Stimulated activated CD8-positive, alpha-beta memory T cell treated with anti-CD3 and anti-CD28 coated beads, Interleukin-12 subunit alpha, Interleukin-12 subunit beta, amount 100 ng/mL, for 1 hour (primary cell): ENCODE measurements at places on chromosomes 2 and 18.

DNA sequence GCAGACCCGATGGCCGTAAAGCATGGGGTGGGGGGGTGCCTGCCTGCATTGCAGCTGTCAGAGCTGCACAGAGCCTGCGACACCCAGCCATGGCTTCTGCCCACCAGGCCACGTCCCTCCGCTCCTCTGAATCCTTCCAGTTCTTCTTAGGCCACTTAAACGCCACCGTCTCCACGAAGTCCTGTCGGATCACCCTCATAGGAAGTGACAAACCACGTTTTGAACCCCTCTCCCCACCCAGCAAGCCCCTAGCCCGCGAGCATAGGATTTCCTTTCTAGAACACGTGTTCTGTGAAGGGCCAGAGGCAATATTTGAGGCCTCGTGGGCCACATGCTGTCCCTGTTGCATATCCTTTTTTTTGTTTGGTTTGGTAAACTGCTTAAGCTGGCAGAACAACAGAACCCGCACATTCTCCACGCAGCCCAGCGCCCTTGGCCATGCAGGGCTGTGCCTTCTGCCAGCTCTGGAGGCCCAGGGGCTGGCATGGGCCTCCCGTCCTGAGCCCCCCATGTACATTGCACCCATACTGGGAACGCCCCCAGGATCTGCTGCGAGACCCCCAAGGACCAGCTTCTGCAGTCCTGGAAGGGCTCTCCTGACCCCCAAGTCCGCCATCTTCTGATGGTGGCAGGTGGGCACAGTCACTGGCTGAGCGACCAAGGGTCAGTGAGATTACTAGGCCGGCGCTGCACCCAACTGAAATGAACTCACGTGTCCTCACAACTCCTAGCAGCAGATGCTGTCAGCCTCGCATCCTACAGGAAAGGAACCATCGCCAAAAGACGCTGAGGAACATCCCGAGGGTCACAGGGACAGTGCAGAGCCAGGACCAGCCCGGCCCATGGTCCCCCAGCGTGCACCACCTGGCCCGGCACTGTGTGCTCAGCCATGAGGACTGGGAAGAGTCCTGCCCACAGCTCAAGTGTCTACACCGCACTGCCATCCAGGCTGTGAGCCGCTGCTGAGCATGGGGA lies 35.1 kb downstream of the ADI1 start:
- no peak for DNase-seq

DNA sequence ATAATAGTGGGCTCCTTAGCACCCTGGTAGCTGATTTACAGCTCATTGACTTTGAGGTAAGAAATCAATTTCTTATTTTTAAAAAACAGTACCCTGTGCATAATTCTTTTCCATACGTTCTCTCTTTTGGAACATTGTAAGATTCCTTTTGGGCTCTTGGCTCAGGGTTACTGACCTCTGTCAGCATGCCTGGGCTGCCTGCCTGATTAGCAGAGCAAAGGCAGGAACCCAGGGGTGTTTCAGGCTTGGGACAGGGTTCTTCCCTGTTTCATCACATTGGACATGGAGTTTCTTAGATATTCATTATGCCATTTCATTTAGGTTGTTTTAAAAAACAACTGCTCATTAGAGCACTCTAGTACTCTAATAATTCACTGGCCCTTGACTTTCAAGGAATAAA lies 73.8 kb upstream of the ITM2C start:
- no peak for DNase-seq

DNA sequence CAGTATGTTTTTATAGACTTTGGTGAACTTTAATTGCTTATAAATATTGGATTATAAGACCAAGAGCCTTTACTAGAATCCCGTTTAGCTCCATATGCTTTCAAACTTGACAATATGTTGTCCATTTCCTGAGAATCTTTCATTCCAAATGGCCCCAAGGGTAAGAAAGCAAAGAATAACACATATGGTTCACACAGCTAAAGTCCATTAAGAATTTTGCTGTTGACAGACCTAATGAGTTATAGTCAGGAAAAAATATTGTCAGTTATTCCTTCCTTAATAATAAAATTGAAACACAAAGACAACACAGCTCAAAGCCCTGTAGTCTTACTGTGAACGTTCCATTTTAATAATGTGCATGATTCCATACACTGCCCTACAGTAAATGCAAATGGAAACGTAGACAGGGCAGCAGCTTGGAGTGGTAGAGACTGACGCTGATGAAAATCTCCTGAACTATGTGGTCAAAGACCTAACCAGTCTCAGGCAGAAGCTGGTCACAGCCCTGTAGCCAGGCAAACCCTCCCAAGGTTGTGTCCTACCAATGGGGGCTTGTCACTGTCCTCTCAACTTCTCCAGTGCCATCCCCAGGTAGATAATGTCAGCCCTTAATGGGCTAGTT lies 49.0 kb upstream of the ATIC start:
- DNase-seq: no peak

GRCh38 chr2:212034841-212035585 lies 503.6 kb downstream of the ERBB4 start:
- DNase-seq: no peak

DNA sequence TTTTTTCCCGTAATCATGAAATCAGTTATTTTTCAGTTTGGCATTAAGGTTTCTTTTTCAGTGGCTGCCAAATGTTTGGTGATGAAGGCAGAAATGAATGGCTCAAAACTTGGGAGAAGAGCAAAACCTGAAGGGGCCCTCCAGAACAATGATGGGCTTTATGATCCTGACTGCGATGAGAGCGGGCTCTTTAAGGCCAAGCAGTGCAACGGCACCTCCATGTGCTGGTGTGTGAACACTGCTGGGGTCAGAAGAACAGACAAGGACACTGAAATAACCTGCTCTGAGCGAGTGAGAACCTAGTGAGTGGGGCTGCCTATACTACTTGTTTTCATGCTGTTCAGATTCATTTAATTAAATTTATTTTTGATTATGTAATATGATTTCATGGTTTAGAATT lies 29.2 kb upstream of the MSH2 start:
- DNase-seq: no peak

- no peak for DNase-seq
Observed at GRCh38 chr18:24930478-24930877, 421.5 kb downstream of the ZNF521 start.

DNA sequence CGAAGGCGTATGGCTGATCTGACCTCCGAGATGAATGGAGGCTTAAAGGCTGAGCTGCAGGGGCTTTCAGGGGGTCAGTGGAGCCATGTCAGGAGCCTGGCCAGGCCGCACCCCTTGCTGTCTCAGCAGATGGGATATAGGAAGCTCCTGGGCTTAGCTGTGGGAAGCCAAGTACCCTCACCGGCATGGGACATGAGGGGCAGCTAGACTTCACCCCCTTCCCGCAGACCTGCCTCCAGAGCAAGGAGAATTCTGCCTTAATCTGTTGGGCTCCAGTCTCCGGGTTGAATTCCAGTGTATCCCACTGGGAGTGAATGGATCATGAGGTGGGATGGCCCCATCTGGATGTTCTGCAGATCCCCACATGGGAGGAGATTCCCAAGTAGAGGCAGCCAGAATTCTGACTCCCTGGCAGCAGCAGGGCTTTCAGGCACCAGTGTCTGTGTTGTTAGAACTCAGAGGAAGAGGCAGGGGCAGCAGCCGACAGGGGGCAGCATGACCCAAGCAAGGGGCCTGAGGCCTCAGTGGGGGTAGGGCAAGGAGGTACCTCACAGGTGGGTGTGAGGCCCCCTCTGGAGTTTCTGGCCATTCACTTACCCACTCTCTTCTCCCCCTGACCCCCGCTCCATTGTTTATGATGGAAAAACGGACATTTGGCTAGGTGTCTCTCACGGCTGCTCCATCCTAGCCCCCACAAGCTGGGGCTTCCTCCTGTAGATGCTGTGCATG lies 19.1 kb downstream of the CAPG start:
- peak; percentile 60 for DNase-seq

- no peak for DNase-seq
Observed at GRCh38 chr2:207282916-207283315, 117.2 kb upstream of the KLF7 start.

GRCh38 chr2:140650825-140651224 lies 1480.0 kb downstream of the LRP1B start:
- no peak for DNase-seq

DNA sequence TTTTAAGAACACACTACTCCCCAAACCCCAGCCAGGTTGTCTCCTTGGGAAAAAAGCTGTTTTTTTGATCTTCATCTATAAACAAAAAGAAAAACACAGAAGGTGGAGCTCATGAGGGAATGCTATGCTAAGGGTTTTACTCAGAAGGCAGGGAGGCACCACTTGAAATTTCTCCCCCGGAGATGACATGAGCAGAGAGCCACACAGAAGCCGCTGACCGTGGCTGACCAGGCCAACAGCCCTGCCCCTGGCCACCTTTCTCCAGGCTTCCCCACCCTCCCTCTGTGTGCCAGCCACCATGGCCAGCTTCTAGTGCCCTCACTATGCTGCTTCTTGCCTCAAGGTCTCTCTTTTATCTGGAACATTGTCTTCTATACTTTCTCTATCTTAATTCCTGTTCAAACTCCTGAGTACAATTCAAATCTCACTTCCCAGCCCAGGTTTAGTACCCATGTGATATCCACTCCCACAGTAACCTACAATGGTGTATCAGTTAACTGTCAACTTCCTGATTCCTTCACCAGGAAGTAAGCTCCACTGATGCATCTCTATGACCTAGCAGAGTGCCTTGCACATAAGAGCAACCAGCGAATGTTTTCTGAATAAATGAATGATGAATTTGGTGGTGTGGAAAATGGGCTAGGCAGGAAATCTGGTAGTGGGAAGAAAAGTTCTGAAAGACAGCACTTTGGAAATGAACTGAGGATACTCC lies 15.3 kb downstream of the LAPTM4A start:
- no peak for DNase-seq

GRCh38 chr2:182349268-182349667 lies 77.6 kb downstream of the PDE1A start:
- DNase-seq: no peak

- DNase-seq: no peak
Observed at GRCh38 chr2:12587729-12588522, 128.8 kb upstream of the TRIB2 start.

DNA sequence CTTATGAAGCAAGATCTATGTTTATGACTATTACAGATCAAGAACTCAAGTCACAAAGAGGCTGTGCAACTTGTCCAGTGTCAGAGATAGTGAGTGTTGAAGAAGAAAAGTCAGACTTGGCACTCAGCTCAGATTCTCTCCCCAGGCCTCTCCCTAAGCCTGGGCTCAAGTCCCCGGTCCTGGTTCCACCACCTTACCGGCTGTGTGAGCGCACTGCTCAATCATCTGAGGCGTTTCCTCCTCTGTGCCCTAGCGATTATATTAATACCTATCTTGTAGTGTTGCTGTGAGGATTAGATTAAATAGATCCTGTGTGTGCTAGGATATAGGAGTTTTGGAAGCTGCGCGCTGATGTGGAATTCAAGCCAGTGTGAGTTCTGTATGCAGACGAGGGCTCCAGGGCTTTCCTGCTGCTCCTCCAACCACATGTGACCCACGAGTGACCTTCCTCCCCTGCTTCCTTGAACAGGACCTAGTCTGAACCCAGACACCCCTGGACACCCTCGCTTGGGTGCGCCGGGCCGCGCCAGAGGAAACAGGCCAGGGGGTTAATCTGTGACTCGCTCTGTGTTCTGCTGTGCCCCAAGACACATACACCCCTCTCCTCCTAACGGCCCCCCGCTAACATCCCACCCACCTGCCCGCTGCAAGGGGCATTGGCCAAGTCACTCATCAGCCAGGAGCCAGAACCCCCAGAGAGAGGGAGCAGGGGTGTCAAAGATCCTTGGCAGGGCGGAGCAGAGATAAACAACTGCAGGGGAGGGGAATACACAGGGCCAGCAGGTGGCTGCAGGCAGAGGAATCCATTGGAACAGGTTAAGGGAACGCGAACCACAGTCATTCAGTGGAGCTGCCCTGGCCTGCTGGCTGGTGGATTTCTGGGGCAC lies 38.3 kb downstream of the TNS1 start:
- DNase-seq: no peak

DNA sequence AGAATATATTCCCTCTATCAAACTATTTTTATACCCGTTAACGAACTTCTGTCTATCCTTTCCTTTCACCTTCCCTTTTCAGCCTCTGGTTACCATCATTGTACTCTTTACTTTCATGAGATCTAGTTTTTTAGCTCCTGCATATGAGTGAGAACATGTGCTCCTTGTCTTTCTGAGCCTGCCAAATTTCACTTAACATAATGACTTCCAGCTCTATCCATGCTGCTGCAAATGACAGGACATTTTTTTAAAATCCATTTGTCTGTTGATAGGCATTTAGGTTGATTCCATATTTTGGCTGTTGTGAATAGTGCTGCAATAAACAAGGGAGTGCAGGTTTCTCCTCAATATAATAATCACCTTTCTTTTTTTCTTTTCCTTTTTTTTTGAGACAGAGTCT lies 8.2 kb upstream of the CCDC195 start:
- no peak for DNase-seq

DNA sequence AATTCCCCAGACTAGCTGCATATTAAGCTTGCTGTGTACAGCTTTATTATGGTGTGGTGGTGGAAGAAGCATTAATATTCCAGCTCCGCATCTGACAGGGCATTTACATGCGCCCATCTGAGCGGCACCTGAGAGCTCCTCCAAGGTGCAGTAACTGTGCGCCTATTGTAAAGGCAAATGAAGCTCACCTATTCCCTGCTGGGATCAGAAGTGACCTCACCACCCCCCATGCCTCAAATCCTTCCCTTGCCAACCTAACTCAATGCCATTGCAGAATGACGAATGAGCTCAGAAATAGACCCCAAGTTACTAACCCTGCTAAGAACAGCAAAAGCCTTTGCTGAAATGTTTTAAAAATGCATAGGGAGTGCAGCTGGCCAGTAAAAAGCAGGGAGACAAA lies 14.3 kb downstream of the BCL11A start:
- no peak for DNase-seq

- DNase-seq: no peak
Observed at GRCh38 chr2:45814951-45815621, 163.6 kb downstream of the PRKCE start.

DNA sequence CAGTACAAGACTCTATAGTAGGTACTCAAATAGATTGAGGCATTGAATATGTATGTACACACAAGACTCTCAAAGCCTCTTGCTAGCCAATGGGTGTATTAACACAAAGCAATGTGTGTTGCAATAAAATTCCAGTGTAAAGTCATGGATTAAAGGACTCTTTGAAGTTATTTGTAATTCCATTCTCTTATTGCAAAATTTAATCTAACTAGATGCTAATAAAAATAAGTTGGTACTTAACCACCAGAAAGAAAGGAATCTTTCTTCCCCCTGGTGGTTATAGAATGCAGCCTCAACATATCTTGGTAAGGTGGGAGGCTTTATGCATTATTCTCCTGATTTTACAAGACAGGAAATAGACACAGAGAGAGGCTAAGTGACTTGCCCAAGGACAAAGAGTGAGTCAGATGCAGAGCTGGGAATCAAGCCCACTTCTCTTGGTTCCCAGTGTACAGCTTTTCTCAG lies 18.0 kb downstream of the LRP1B start:
- no peak for DNase-seq

- no peak for DNase-seq
Observed at GRCh38 chr2:43714164-43714563, 37.9 kb upstream of the C1GALT1C1L start.

DNA sequence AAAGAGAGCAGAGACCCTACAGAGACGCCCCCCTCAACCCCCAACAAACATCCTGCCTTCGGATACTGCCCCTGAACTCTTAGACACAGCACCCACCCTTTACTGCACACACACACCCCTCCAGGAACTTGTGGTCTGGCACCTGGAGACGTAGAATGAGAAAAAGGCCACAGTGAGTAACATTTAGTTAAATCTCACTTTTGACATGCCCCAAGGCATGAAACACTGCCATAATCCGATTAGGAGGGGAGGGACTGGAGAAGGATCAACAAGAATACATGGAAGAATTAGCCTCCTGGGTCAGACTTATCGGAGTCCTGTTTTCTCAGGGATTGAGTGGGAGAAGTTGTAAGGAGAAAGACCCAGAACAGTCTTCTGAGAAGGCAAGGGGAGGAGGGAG lies 4.1 kb downstream of the CDK5R2 start:
- DNase-seq: no peak
